Stimulated activated naive CD8-positive, alpha-beta T cell treated with anti-CD3 and anti-CD28 coated beads, Interleukin-15, amount 100 ng/mL, for 72 hours (primary cell): ENCODE measurements at places on chromosomes 4 and X.

GRCh38 chr4:11189756-11190155, 238.9 kb downstream of the HS3ST1 start:
- no peak for DNase-seq

GRCh38 chr4:48815483-48815882, 15.4 kb upstream of the OCIAD1 start:
- DNase-seq = no peak

DNA sequence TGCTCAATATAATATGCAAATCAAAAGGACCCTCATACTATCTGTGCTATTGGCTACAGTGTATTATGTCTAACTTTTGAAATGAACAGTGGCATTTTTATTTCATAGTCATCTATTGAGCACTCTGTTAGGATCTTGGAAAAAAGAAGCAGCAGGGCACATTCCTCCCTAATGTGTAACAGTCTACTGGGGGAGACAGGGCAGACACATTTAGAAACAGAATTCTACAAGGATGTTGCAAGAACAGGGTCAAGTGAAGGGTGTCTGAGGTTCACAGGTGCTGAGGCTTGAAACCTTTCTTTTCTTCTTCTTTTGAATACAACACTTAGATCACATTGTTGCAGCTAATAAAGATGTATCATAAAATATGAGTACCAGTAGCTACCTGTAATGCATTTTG, 129.7 kb upstream of the SLC4A4 start:
- no peak for DNase-seq

DNA sequence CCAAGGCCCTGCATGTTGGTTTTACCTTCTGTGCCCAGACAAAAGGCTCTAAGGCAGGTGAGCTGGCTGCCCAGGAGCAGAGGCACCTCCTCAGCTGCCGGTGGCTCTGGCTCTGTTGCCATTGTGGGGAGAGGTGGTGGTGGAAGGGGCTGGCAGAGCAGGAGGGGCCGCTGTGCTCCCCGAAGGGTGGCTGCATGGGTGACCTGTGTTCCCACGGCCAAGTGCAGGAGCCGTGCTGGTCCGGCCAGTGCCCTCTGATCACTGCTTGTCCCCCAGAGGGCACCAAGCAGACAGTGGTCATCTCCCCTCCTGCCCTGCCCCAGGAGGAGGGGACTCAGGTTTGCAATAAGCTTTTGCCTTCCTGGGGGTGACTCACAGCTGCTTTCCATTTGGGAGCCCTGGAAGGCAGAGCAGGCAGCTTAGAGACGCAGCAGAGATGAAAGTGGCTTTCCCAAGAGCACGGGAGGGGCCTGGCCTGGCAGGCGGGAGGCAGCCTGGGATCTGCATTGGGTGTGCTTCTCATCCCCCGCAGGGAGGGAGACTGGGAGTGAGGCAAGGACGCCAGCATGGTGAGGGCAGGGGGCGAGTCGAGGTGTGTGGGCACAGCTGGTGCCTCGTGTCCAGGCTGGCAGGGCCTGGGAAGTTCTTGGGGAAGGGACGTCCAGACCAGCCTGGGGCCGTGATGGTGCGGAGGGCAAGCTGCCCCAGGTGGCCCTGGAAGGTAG, 28.7 kb downstream of the DOK7 start:
- DNase-seq = no peak

DNA sequence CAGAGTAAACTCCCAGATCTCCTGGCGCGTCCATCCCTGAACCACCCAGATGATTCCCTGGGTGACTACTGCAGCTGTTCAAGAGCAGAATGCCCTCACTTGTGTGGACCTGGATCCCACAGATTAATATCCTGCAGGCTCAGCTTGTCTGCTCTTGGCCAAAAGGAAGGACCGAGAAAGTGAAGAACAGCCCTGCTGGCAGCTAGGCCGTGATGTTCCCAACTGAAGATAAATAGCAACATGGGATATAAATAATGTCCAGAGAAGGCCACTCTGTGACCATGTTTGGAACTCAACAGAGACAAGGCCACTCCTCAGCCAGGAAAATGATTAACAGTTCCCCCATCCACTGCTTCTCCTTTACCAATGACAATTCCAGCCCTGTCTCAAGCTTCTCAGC, 21.5 kb downstream of the SUPT20HL2 start:
- DNase-seq = no peak

- DNase-seq = peak; percentile 17
Observed at GRCh38 chr4:15914736-15915135, 23.8 kb downstream of the FGFBP1 start.

DNA sequence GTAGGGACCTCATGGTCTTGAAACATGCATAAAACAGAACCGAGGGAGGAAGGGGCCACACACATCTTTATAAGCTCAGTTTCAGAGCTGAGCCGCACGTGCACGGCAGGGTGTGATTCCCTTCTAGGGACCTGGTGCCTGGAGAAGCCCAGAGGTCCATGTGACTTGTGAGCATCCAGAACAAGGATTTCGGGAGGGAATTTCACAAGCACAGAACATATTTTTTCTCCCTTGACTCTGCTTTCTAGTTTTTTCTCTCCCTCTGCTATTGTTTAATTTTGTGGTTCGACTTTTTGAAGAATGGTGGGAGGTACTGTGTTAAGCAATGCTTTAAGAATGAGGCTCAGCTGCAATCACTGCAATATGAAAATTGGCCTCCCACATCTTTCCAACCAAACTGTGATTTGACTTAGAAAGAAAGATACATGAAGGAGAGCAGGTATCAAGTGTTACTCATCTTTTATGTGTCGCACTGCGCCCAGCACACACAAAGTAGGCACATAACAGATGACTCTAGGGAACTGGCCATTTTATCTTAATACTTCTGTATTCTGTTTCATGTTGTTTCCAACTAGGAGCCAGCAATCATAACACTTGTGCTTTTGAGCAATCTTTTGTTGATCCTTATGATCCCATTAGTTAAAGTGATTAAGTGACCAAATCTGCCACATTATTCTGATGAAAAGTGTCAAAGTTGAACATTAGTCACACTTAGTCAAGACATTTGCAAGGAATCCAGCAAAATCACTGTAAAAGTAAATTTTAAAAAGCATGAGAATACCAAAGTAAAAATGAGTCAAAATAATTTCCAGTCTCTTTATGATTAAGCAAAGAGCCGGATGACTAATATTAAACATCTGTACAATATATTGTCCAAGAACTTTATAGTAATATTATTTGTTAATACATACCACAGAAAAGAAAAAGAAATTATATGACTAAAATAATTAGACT, 86.4 kb downstream of the SHISA3 start:
- no peak for DNase-seq

GRCh38 chr4:39533541-39533940, 6.3 kb upstream of the UGDH start:
- no peak for DNase-seq

GRCh38 chr4:136637071-136637777, 895.1 kb downstream of the PCDH18 start:
- no peak for DNase-seq

DNA sequence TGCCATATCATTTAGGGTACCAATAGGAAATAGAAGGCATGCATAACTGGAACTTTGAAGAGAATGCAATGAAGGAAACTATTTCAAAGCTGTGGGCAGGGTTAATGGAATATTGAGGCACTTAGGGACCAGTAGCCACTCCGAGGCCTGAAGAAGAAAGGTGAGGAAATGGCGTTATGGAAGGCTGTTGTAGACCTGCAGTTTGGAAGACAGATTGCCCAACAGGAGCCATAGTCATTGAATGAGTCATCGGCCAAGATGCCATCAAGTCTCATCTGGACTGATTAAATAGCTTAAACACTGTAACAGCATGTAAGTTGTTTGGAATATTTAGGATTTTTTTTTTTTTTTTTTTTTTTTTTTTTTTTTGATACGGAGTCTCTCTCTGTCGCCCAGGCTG, 11.6 kb downstream of the CXCL13 start:
- no peak for DNase-seq

DNA sequence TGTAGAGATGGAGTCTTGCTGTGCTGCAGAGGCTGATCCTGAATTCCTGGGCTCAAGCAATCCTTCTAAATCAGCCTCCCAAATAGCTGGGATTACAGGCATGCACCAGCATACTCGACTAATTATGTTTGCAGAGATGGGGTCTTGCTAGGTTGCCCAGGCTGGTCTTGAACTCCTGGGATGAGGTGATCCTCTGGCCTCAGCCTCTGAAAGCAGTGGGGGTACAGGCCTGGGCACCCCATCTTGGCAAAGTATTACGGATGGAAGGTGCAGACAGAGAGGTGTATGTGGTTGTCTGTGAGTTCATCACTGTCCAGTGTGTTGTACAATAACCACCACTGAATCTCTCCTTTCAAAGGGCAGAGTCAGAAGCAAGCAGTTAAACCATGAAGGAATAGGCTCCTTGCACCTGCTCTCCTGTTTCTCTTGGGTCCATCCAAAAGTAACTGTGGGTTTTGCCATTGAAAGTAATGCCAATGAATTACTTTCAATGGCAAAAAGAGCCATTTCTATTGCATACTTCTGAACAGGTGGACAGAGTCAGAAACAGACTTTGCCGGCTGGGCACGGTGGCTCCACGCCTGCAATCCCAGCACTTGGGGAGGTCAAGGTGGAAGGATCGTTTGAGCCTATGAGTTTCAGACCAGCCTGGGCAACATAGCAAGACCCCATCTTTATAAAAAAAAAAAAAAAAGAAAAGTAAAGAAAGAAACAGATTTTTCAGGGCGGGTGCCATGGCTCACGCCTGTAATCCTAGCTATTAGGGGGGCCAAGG, 7.0 kb upstream of the AKAP17A start:
- DNase-seq = peak; percentile 7

DNA sequence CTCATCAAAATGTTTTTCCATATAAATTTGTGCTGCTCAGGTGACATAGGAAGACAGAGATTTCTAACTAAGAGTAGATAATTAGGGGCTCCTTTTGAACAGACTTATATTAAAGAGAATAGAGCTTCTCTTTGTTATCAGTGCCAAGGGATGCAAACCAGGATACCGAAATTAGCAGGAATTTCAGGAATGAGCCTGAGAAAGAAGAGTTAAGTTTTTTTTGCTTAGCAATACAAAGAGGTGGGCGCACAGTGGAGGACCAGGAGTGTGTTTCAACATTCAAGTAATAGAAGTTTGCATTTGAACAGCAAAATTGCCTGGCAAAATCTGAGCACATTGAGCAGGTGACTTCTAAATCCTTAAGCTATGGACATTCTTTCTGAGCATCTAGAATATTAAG, 541.3 kb downstream of the GBA3 start:
- no peak for DNase-seq

DNA sequence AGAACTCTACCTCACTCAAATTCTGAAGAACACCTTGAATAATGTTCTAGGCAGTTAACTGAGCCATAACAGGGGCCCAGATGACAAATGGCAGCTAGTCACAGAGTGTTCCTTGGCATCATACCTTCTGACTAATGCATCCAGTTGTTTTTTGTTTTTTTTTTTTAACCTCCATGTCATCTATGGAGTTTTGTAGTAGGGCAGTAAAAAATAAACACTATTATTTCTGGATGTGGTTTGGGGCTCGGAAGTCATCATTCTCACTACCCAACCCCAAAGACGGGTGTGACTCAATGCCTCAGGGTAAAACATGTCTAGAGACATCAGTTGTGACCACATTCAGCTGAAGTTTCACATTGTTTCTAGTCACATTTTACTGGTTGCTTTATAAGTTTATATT, 31.2 kb upstream of the MCF2 start:
- DNase-seq = peak; percentile 47

DNA sequence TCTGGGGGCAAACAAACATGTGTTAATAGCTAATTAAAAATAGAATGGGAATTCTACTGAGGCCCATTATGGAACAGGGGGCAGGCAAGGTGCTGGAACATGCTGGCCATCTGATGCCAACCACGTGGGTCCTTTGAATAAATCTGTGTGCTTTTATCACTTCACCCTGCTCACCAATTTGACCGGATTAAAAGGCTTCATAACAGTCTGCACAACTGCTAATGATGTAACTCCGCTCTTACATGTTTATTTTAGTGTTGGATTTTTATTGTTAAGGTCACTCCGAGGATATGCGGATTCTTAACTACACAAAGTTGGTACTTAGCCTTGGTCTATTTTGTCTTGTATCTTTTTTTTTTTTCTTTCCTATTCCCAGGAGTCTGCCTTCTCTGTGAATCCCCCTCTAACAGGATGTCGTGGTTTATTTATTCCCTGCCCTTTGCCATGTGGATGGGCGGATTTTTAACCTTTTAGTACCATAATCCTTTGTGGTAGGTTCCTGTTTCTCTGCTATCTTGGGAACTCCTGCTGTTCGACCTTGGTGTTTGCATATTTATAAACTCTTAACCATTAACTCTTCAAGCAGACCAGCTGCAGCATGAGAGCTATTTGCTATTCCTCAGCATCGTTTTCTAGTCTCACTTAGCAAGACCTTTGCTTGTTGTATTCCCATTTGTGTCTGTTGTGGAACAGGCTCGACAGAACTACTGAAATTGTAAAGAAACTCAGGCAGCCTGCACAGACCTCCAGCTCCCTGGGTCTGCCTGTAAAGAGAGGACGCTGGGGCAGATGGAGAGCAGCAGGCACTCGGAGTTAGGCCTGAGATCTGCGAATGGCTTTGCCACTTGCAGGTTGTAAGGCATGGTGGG, 38.0 kb downstream of the TRIM2 start:
- DNase-seq = no peak

DNA sequence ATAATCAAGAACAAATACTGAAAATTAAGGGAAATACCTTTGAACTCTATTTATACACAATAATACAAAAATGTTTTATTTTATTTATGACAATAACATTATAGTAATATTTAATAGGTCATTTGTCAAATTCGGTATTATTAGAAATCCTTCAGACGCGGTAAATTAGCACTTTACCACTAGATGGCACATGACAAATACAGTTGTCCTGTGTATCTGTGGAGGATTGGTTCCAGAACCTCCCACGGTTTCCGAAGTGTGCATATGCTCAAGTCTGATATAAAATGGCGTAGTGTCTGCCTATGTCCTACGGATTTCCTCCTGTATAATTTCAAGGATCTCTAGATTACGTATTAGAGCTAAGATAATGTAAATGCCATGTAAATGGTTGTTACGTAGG, 8.1 kb upstream of the LINC00632 start:
- no peak for DNase-seq
